ENCODE measurements at places on chromosomes 6 and 20.

DNA sequence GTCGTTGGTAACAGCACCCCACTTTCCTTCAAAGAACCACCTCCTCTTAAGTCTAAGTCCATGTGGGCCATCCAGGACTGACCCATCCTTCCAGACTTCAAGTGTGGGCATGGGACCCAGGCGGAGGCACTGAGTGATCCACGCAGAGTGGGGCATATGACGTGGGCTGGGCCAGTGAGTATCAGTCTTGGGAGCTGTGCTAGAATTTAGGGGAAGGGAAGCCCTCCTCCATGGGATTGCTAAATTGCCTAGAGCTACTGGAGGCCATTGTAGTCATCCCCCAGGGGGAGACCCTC, 35.3 kb upstream of the KCNB1 start:
- no peak for DNase-seq

GRCh38 chr20:58891086-58891717, 38.7 kb downstream of the GNAS start:
- DNase-seq: peak; percentile 90

GRCh38 chr6:125985522-125985921, 818 bp upstream of the TRMT11 start:
- DNase-seq: no peak

GRCh38 chr20:57698116-57698866, 11.5 kb downstream of the PMEPA1 start:
- DNase-seq: peak; percentile 72

DNA sequence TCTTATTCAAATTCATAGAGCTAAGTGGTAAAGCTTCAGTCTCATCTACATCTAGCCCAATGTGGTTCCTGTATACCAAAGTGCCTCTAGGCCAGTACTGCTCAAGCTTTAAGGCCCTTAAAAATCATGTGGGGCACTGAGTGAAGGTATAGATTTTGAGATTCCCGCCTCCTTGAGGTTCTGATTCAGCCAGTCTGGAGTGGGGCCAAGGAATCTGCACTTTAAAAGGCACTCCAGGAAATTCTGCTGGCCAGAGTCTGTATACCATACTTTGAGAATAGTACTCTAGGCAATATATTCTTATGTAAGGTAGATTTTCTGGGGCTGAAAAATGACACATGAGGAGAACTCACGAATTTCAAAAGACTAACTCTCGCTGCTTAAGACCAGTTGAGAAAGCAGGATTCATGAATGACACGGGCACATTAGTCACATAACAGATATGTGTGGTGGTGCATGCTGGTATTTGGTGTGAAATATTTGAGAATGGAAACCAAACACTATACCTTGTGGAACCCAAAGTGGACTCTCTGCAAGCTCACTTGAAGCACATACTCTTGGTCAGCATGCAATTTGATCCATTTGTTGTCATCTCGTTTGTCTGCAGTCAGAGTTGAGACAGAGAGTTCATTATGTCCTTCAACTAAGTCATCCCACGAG, 47.6 kb upstream of the SIM1 start:
- no peak for DNase-seq

GRCh38 chr20:35974256-35974655, 5.9 kb downstream of the CNBD2 start:
- DNase-seq: no peak

- no peak for DNase-seq
Measured at GRCh38 chr6:167769408-167770190, 57.1 kb upstream of the AFDN start.

- peak; percentile 82 for DNase-seq
Measured at GRCh38 chr20:57399587-57400155, 8.5 kb downstream of the RBM38 start.

- DNase-seq: no peak
Measured at GRCh38 chr6:129497481-129498441, 212.2 kb downstream of the ARHGAP18 start.

DNA sequence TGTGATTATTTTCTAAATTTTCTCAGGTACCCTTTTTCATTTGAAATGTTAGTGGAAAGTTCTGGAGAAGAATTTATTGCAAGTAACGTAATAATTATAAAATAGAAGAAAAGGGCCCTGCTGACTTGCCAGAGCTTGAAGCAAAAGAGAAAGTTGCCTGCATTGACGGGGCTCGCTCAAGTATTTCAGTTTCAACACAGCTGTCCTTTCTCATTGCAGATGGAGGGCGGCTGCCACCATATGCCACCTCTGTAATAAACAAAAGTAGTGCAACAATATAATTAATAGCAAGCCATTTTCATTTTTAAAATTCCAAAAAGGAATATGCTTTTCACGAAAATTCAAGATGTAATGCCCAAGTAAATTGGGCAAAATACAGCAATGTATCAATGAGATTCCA, 246.2 kb downstream of the PACRG start:
- DNase-seq: no peak
